ENCODE measurements at places on chromosomes 3 and 15. TPM values are rescaled to one million over a fixed set of nuclear protein-coding genes. Genes with fewer than 3 reads are reported as not detected.
A peak's percentile ranks its signal among the peaks of the same experiment; 100 is the strongest.

SPINT1 gene
- total RNA-seq, result 180 TPM

KCNMB2 gene
- not detected for total RNA-seq

RAD51 gene
- 22.5 TPM for total RNA-seq

MCF2L2 gene
- total RNA-seq, result 2.3 TPM

FAM81A gene
- total RNA-seq, result 7.0 TPM

WNT5A gene
- 146 TPM for total RNA-seq

DNA sequence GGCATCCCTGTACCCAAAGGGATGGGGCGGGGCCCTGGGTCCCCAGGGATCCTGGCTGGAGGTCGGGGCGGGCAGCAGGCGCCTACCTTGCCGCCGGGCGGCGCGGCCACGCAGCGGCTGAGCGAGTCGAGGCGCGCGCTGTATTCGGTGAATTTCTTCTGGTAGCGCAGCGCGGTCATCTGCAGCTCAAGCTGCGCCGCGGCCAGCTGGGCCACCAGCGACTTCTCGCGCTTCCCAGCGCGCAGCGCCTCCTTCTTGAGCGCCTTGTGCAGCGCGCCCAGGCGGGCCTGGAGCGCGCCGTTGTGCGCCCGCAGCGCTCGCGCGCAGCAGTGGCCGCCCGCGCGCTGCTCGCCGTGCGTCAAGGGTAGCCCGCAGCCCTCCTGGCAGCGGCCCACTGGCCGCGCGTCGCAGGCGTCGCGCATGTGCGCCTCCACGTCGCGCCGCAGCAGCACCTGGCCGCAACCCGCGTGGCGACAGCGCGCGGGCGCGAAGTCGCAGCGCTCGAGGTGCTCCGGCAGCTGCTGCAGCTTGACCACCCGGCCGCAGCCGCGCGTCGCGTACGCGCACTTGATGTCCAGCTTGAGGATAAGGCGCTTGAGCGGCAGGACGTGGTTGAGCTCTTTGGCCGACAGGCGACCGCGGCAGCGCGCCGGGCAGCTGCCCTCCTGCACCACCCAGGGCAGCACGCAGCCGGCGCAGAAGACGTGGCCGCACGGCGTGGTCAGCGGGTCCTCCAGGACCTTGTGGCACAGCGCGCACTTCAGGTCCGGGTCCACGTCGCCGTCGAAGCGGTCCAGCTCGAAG lies 522 bp downstream of the PDZRN3 start:
- H3K36me3 ChIP-seq, result no peaks in the 10 kb centered on the region
- no peak overlapping the region for H3K27ac ChIP-seq
- DNase-seq, result no peak
- no peak overlapping the region for H3K4me3 ChIP-seq
- H3K4me1 ChIP-seq, result no peaks in the 10 kb centered on the region
- H3K27me3 ChIP-seq, result no peaks in the 10 kb centered on the region

DNA sequence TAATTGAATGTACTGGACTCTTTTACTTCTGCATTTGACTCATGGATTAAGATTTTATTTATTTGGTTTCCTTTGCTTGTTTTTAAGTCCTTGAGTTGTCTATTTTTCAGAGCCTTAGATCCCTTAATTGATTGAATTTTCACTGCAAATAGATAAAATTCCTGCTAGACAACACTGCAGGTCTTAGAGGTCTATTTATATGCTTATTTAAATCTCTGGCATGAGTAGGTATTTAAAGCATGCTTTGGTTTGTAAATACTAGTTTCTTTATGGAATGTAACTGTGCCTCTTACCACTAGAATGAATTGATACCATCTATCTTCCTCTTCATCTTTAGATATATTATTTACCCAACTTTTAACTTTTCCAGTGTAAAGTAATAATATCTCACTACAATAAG lies 20.0 kb downstream of the PLSCR5 start:
- DNase-seq, result no peak
- H3K4me3 ChIP-seq, result no peak overlapping the region
- H3K27ac ChIP-seq, result no peak overlapping the region
- H3K4me1 ChIP-seq, result no peaks in the 10 kb centered on the region

- DNase-seq, result no peak
- H3K27ac ChIP-seq, result no peak overlapping the region
- H3K27me3 ChIP-seq, result no peaks in the 10 kb centered on the region
- H3K4me3 ChIP-seq, result no peak overlapping the region
- no peaks in the 10 kb centered on the region for H3K36me3 ChIP-seq
Observed at GRCh38 chr15:70278644-70279043, 180.9 kb upstream of the TLE3 start.

GRCh38 chr3:119538772-119539171 lies 20.6 kb downstream of the CD80 start:
- H3K4me3 ChIP-seq, result no peak overlapping the region
- no peaks in the 10 kb centered on the region for H3K4me1 ChIP-seq
- no peak overlapping the region for H3K27ac ChIP-seq
- H3K36me3 ChIP-seq, result no peaks in the 10 kb centered on the region

DNA sequence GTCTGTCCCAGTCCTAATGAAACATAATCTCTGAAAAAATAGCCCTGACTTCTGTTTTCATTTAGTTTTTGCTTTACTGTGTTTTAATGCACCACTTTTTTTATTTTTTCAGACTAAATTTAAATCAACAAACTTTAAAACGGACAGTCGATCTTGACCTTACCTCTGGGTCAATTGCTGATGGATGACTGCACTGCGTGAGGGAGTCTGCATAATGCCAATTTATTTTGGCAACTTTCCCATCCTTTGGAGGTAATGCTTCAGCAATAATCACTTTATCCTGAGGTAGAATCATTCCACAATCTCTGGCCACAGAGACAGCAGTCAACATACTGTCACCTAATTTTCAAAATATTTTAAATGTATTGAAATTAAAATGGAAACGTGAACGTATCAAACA lies 32.5 kb upstream of the GP5 start:
- H3K4me3 ChIP-seq, result no peak overlapping the region
- no peaks in the 10 kb centered on the region for H3K27me3 ChIP-seq
- no peaks in the 10 kb centered on the region for H3K4me1 ChIP-seq
- peaks cover 79% of the 10 kb centered on the region for H3K36me3 ChIP-seq
- DNase-seq, result no peak
- no peak overlapping the region for H3K27ac ChIP-seq

DNA sequence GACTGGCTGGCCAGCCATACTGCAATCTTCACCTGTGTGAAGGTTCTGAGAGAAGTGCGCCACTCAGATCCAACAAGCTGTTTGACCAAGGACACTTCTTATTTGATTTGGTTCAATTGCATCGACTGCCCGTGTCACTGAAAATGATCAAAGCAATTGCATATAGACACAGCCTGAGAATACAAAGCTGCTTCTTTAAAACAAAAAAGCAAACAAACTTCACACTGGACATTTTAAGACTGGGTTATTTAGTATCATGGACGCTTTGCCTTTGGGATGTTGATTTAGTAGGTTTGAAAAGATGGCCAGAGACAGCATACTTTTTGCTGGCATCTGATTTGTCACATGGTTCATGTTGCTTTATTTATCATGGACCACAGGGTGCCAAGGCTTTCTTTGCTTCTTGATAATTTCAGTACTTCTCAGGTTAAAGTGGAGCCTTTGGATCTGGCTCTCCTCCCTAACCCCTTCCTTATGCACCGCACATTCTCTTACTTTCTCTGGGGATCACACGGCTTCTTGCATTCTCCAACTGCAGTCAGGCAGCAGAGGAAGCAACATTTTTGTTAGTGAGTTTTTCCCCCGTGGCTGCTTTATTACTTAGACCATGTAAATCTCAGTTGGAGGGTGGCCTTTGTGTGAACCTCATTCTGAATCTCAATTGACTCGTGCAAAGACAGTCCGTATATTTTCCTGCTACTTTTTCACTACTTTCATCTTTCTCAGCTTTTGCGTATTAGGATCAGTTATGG lies 151.0 kb downstream of the CD47 start:
- H3K36me3 ChIP-seq, result no peaks in the 10 kb centered on the region
- DNase-seq, result no peak
- H3K27ac ChIP-seq, result no peak overlapping the region

GRCh38 chr3:117063930-117064329 lies 354.4 kb downstream of the TUSC7 start:
- H3K27ac ChIP-seq, result no peak overlapping the region
- DNase-seq, result no peak
- H3K4me3 ChIP-seq, result no peak overlapping the region
- H3K36me3 ChIP-seq, result no peaks in the 10 kb centered on the region
- H3K4me1 ChIP-seq, result no peaks in the 10 kb centered on the region
- no peaks in the 10 kb centered on the region for H3K27me3 ChIP-seq

DNA sequence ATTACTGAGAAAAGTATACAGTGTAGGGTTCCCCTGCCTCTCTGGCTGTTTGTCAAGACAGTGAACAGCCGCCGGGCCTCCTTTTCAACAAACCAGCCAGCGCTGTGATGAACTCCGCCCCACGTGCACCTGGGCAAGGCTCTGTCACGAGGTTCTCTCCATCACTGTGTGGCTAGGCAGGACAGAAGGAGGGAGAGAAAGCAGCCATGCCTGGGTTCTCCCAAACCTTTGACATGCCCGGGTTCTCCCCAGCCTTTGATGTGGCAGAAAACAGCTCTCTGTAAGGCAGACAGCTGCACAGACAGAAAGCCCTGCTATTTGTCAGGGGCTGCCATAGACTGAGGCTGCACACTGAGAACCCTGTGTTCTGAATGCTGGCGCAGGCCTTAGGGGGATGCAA lies 101.4 kb upstream of the TRPM1 start:
- no peaks in the 10 kb centered on the region for H3K4me1 ChIP-seq
- H3K36me3 ChIP-seq, result no peaks in the 10 kb centered on the region
- H3K27me3 ChIP-seq, result peaks cover 29% of the 10 kb centered on the region

DNA sequence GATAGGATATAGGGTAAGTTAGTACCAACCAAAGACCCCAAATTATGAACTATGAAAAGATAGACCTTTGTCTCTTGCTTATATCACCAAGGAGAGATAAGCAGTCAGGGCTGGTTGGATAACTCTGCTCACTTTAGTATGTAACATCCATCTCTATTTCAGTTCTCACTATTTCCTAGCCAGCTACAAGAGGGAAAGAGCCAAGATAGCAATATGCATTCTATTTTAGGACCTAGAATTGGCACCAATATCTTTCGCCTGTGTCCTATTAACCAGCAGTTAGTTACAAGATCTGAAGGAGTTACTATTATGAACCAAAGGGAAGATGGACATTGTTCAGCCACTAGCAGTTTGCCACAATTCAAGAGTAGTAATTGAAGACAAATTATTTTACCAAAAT lies 457.5 kb downstream of the NSUN3 start:
- no peaks in the 10 kb centered on the region for H3K27me3 ChIP-seq
- no peaks in the 10 kb centered on the region for H3K36me3 ChIP-seq
- H3K4me3 ChIP-seq, result no peak overlapping the region
- H3K27ac ChIP-seq, result no peak overlapping the region
- no peaks in the 10 kb centered on the region for H3K4me1 ChIP-seq

GRCh38 chr3:54837964-54838363 lies 89.9 kb downstream of the LRTM1 start:
- no peak for DNase-seq
- H3K27me3 ChIP-seq, result no peaks in the 10 kb centered on the region
- no peak overlapping the region for H3K4me3 ChIP-seq
- H3K4me1 ChIP-seq, result no peaks in the 10 kb centered on the region
- H3K27ac ChIP-seq, result no peak overlapping the region

DNA sequence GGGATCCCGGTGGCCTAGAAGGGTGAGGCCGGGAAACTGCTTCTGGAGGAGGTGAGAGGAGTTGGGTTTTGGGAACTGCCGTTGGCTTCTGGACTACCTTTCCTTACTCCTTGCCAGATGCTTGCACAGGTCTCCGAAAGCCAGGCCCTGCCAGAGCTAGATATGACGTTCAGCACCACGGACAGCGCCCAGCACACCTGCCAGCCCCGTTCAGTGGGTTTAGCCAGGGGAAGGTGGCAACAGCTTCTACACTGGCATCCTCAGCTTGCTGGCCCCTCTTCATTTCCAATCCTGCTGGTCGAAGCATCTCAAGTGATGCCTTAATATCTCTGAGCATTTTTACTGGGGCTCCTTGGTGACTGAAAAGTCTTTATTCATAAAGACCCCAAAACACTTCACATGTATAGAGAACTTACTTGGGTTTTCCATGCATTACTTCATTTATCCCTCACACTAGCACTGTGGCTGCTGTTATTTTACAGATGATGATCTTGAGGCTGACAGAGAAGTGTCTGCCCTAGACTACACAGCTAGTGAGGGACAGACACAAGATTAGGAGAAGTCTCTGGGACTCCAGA lies 21.9 kb downstream of the HCN4 start:
- H3K4me3 ChIP-seq, result no peak overlapping the region
- H3K27ac ChIP-seq, result no peak overlapping the region
- H3K27me3 ChIP-seq, result peaks cover 59% of the 10 kb centered on the region
- no peaks in the 10 kb centered on the region for H3K36me3 ChIP-seq
- H3K4me1 ChIP-seq, result no peaks in the 10 kb centered on the region
- DNase-seq, result peak; percentile 48

GRCh38 chr3:112685956-112686799 lies 45.2 kb upstream of the CCDC80 start:
- H3K36me3 ChIP-seq, result no peaks in the 10 kb centered on the region
- no peaks in the 10 kb centered on the region for H3K27me3 ChIP-seq
- no peak for DNase-seq
- H3K27ac ChIP-seq, result no peak overlapping the region
- peaks cover 37% of the 10 kb centered on the region for H3K4me1 ChIP-seq
- no peak overlapping the region for H3K4me3 ChIP-seq

- H3K4me3 ChIP-seq, result no peak overlapping the region
- H3K27me3 ChIP-seq, result no peaks in the 10 kb centered on the region
- H3K4me1 ChIP-seq, result peaks cover 11% of the 10 kb centered on the region
- H3K27ac ChIP-seq, result no peak overlapping the region
Observed at GRCh38 chr3:106518516-106518915, 649.7 kb upstream of the CBLB start.

GRCh38 chr3:67037615-67038014 lies 39.5 kb downstream of the KBTBD8 start:
- no peak overlapping the region for H3K27ac ChIP-seq
- DNase-seq, result no peak
- no peak overlapping the region for H3K4me3 ChIP-seq
- H3K4me1 ChIP-seq, result no peaks in the 10 kb centered on the region
- peaks cover 15% of the 10 kb centered on the region for H3K27me3 ChIP-seq
- H3K36me3 ChIP-seq, result no peaks in the 10 kb centered on the region
